ENCODE measurements at places on chromosomes 6 and 20.

GRCh38 chr20:2749951-2750490 lies 50.4 kb downstream of the CPXM1 start:
- DNase-seq: no peak

DNA sequence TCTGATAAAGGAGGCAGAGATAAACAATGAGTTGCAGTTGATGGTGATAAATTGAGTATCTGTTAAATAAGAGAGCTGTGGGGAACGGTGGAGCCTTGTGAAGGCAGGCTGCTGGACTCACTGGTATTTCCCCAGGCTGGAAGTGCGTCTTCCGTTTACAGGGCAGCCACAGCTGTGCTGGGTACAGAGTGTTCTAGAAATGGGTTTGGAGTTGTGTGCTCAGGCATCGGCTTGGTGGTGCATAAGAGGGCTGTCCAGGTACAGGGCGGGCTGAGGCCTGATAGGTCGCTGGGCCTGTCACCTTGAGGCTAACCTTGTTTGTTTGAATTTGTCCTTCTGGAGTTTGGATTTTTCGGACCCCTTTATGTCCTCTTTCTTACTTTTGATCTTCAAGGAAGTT lies 39.3 kb downstream of the ARID1B start:
- DNase-seq: no peak

- no peak for DNase-seq
These were observed 311.6 kb downstream of the BMP7 start for GRCh38 chr20:56954797-56955196.

DNA sequence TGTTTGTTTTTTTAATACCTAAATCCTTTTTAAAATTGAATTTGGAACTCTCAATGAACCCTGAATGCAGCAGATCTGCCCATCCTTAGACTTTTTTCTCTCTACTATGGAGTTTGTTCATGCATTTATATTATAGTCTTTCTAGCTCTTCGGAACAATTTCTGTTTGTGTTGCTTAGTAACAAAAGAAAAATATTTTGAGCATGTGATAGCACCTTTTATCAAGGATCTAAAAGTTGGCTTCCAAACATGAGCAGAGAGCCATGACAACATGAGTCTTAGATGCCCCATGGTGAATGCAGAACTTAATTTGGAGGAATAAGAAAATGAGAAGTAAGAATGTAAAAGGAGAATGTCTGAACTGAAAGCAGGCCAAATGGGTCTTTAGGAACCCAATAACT lies 133.7 kb downstream of the EDN1 start:
- DNase-seq: no peak

DNA sequence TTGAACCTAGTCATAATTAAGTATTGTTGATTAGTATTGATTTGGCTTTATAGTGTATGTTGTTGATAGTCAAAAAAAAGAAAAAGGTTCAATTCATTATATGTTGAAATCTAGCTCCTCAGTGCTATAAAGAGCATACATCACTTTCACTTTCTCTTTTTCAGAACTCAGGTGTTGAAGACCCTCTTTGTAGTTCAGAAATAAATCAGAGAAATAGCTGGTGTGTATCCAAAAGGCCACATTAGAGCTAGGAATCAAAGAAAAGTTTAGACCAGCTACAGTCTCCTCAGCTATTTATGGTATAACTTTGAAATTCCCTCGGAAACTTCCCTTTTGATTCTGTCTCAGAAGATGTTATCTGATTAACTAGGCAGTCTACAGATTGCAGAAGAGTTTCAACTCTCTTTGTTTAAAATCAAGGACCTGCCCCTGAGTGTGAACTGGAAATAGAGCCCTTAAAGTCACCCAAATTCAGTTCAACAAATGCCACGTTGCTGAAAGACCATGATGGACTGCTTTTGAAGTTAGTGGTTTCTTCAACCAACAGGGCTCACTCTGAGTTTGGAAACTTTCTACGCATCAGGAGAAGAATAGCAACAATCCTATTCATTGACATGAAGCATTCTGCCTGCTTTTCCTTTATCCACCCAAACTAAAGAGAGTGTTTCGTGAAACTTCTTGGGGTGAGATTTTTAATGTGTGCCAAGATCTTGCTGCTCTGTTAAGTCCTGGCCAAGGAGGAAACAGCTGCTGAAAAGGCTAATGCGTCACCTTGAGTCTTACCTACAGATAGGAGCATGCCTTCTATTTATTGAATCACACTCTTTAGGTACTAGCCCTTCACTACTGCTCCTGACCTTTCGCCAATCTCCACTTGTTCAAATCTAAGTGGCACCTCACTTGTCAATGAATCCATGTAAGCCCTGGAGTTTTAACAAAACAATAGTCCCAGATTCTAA lies 111.7 kb downstream of the TNFRSF21 start:
- no peak for DNase-seq

- DNase-seq: peak; percentile 65
These were observed 66.2 kb upstream of the SNX9 start for GRCh38 chr6:157756708-157757429.

DNA sequence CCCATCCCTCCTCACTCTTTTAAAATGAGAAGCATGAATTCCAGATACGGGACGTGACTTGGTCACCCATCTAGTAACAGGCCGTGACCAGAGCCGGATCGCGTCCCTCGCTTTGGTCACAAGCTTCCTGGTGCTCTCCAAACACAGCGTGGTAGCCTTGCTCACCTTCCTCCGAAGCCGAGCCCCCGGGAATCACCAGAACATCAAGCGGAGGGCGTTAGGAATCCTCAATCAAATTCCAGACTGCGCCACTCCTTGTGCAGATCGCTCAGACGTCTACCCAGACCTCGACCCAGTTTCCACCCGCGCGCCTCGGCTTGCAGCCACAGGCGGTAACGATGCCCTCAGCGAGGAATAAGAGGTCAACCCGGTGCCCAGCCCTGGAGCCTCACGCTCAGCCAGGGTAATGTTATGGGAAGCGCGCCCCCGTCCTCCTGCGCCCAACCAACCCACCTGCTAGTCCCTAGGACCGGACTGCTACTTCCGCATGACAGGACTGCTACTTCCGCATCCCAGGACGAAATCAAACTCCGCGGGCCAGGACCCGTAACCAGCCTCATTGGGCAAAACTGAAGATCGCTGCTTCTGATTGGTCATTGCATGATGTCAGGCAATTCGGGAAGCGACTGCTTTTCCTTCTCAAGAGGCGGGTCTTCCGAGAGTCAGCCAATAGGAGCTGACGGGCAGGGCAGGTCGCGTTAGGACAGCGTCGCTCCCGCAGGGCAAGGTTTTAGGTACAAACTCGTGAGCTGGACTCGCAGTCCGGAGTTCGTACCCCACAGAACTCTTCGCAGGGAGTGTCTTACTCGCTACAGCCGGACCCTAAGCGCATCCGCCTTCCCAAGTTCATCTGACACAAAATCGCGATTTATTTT lies at the start of gene MTFR2:
MTFR2 (minus strand) TSS at position 501 of the 875 bp plus-strand sequence. CDS start 1,212 bp downstream, outside the sequence.
- DNase-seq: peak; percentile 95

DNA sequence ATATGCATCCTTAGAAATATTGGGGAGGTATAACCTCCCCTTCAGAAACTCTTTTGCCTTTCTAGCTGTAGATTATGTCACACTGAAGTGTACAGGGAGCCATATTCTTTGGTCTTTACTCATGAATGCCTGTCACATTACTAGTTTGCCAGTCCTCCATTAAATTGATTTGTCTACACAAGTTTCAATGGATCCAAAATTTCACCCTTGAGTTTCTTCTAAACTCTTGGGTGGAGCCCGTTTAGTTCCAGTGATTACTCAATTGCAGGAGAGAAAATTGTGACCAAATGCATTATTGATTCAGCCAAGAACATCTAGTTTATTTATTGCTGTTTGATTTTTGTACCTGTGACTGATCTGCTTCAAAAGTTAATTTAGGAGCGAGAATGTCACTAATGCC lies 60.4 kb upstream of the TFB1M start:
- DNase-seq: no peak

DNA sequence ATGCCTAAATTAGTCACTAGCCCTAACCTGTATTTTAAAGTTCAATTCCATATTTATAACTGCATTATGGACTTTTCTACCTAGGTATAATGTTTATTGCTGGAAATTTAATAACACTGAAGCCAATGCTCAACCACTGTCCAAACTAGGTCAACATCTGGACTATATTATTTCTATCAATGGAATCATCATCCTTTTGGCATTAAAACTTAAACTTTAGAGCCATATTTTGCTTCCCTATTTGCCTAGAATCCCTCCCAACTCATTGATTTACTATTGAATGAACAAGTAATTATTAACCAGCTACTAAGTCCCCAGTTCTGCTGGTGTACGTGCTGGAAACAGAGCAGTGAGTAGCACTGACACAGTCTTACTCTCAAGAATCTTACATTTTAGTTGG lies 291.7 kb upstream of the SPTLC3 start:
- no peak for DNase-seq

- no peak for DNase-seq
These were observed 377.6 kb upstream of the ZFP64 start for GRCh38 chr20:52569201-52569600.

GRCh38 chr6:111550953-111551352 lies 54.7 kb downstream of the TRAF3IP2 start:
- DNase-seq: no peak

GRCh38 chr20:51950926-51951325 lies 148.6 kb upstream of the SALL4 start:
- no peak for DNase-seq

- no peak for DNase-seq
These were observed 196.9 kb downstream of the NFATC2 start for GRCh38 chr20:51345601-51346101.

- no peak for DNase-seq
These were observed 190.9 kb upstream of the FOXA2 start for GRCh38 chr20:22775256-22775655.

- DNase-seq: no peak
These were observed 19.7 kb upstream of the MMP24 start for GRCh38 chr20:35206802-35207201.

All from activated T-helper 1 cell treated with anti-CD3 and anti-CD28 coated beads, Interleukin-12 subunit alpha, Interleukin-12 subunit beta, Interleukin-2, Interleukin-4 antibody, amounts not matched to agents 30 ng/mL and 10 ng/mL and 1 ng/mL, durations not matched to agents 14 hours and 24 hours and 36 hours (primary cell).